ENCODE measurements at places on chromosomes 3 and 15.

- DNase-seq, result no peak
Measured at GRCh38 chr3:189513281-189514117, 117.7 kb upstream of the TP63 start.

DNA sequence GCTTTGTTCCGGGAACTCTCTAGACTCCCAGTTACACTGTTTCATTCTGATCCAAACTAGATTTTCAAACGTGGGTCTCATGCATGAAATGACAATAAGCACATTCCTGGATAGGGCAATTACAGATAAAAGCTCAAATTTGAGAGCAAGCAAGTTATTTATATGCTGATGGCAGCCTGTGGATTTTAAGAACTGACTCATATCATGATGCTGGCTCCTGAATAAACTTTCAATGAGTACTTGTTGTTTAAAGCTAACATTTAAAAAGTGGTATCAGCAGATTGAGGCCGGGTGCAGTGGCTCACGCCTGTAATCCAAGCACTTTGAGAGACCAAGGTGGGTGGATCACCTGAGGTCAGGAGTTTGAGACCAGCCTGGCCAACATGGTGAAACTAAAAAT lies 66.6 kb downstream of the LEO1 start:
- no peak for DNase-seq

DNA sequence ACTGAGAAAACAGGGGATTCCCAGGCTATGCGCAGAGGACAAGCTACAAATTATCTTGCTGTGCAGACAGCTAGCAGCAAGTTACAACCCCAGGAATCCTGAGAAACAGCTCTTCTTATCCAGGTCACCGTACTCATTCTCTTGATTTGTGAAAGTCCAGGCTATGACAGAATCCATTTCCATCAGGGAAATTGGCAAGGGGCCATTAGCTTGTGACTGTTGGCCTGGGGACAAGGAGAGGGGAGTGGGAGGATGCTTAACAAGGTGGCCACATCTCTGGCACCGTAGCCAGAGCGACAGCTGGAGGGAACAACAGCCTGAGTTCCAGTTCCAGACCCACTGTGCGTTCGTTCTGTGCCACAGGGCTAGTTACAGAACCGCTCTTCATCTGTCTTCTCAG lies 44.9 kb upstream of the PLXNA1 start:
- DNase-seq, result no peak

- no peak for DNase-seq
Measured at GRCh38 chr3:83434880-83435587, 1523.8 kb upstream of the CADM2 start.

Data from GM10248 (cell line).